ENCODE measurements at places on chromosomes 1 and 21. TPM values are rescaled to one million over a fixed set of nuclear protein-coding genes. Genes with fewer than 3 reads are reported as not detected.

GRCh38 chr1:19353596-19353995, 41.5 kb downstream of the SLC66A1 start:
- no peak for DNase-seq

DNA sequence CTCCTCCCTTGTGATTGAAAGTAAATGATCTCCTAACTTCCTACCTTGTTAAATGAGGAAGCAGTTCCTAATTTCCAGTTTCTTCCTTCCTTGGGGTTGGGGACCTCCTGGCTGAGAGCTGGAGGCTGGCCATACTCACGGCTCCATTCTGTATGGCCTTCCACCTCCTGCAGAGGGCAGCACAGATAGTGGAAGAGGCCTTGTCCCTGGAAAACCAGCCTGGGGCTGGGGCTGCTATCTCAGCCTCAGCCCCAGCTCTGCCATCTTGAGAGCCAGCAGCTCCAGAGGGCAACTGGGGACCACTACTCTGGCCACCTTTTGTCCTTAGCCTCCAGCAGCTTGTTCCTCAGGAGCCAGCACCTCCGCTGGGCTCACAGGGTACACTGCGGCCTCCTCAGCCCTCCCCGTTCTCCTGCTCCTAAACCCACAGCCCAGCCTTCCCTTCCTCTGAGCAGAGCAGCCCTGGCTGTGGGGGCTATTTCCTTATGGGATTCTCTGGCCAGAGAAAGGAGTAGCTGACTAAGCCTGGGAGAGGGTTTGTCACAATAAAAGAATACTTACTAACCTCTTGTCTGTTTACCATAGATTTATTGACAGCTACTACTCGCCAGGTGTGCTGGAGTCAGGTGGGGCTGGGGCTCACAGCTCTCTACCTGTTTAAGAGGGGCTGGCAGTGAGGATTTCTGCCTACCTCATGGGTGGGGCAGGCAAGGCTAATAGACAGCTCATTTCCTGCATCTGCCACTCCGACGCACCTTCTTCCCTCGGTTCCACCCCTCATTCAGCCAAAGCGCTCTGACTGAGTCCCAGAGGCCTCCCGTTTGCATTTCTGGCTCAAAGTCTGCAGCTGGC, 6.3 kb downstream of the TMEM234 start:
- peak; percentile 50 for DNase-seq

DNA sequence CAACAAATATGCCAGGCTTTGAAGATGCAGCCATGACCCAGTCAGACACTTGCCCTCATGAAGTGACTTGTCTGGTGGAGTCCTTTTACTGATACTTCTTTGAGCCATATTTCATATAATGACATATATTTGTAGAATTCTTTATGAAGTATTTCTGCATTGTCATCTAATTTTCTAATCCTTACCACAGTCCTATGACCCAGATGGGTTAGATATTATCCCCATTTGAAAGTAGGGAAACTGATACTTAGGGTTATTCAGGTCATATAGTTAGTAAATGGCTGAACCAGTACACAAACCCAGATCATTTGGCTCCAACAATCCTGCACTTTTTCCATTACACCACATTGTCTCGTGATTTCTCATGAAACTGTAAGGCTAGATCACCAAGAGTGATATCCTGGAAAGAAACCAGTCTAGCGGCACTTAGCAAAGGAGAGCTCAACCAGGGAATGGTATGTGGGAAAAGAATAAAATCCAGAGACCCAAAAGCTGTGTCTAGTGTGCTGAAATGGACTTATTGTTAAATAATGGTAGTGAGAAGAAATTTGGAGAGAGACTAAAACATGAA, 49.6 kb downstream of the ZFYVE9 start:
- DNase-seq, result no peak

GPR161 gene
- 5.6 TPM for total RNA-seq

DNA sequence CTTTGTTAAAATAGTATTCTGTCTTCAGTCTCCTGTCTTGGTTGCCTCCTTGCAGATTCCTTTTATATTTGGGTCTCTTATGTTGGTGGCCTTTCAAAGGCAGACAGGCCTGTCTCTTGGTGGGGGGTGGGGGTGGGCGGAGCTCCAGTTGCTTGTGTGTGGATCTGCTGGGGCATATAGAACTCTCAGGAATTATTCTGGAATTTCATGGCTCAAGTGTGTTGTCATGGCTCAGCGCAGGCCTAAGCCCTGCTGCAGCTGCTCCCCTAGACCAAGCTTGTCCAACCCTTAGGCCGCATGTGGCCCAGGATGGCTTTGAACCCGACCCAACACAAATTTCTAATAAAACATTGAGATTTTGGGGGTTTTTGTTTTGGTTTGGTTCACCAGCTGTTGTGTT, 8.0 kb downstream of the C1orf35 start:
- DNase-seq, result no peak

HSD17B7 gene
- total RNA-seq, result 20.0 TPM

- no peak for DNase-seq
Observed at GRCh38 chr1:98975113-98975512, 29.5 kb downstream of the PLPPR5 start.

SLC22A15 gene
- total RNA-seq, result not detected

NBPF3 gene
- 7.5 TPM for total RNA-seq

HTR1D gene
- 0.07 TPM for total RNA-seq

DNA sequence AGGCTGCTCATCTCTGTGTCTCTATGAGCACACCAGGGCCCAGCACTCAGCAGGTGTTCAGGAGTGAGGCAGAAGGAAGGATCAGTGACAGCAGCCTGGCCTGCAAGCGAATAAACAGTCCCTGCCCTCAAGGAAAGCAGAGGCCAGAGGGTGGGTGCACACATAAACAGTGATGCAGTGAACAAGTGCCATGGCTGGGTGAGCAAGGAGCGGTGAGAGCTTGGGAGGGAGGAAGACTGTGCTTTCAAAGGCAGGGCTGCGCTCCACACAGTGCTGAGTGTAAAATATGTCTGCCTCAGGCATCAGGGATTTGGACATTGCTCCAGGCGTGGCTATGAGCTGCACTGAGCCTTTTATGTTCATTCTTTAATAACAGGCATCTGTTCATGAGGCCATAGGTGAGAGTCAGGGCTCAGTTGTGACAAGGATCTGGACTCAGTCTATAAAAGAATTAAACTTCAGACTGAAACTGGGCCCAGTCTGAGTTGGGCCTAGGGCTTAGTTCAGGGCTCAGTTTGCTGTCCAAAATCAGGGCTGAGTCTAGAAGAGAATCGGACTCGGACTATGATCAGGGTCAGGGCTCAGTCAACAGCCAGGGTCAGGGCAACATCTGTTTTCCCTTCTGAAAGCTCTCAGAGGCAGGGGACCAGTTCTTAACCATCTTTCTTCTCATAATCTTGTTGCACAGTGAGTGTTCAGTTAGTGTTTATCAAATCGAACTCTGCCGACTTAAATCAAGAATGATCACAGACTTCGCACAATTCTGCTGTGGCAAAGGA, 213.7 kb downstream of the FOXD2 start:
- no peak for DNase-seq

DNA sequence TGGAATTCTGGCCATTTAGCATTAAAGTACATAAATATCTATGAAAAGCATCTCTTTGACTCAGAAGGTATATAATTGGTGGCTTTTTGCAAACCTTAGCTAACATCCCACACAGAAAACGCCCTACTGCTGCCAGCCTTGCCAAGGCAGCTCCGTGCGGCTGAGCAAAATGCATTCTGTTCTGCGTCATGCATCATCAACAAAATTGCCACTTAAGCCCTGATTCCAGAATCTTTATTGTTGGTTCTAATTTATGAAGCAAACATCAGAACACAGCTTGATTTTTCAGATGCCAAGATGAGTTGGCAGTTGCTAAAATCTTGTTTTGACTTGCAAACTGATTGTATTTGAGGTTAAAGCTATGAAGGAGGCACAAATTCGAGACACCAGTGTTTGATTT, 314.9 kb upstream of the DEPDC1 start:
- DNase-seq, result no peak

GRCh38 chr1:53324728-53325297, 3.1 kb downstream of the LRP8 start:
- no peak for DNase-seq

COL24A1 gene
- total RNA-seq, result not detected

DNA sequence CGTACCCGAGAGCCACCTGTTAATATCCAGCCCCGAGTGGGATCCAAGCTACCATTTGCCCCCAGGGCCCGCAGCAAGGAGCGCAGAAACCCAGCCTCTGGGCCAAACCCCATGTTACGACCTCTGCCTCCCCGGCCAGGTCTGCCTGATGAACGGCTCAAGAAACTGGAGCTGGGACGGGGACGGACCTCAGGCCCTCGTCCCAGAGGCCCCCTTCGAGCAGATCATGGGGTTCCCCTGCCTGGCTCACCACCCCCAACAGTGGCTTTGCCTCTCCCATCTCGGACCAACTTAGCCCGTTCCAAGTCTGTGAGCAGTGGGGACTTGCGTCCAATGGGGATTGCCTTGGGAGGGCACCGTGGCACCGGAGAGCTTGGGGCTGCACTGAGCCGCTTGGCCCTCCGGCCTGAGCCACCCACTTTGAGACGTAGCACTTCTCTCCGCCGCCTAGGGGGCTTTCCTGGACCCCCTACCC, 1.4 kb downstream of the USP21 start:
- DNase-seq, result no peak

MATN1 gene
- total RNA-seq, result not detected

AGMAT gene
- 2.6 TPM for total RNA-seq

DNA sequence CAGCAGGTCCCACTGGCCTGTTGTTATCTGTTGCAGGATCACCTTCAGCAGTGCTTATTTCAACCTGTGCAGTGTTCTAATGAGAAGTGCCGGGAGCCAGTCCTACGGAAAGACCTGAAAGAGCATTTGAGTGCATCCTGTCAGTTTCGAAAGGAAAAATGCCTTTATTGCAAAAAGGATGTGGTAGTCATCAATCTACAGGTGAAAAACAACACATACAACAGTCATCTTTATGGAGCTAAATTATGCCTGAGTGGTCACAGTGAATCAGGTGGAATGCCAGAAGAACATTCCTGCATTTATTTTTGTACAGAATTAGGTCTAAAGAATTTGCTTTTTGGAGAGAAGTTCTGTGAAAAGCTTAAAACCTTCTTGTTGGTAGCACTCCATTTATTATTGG, 33.2 kb downstream of the TRAF5 start:
- no peak for DNase-seq

DNA sequence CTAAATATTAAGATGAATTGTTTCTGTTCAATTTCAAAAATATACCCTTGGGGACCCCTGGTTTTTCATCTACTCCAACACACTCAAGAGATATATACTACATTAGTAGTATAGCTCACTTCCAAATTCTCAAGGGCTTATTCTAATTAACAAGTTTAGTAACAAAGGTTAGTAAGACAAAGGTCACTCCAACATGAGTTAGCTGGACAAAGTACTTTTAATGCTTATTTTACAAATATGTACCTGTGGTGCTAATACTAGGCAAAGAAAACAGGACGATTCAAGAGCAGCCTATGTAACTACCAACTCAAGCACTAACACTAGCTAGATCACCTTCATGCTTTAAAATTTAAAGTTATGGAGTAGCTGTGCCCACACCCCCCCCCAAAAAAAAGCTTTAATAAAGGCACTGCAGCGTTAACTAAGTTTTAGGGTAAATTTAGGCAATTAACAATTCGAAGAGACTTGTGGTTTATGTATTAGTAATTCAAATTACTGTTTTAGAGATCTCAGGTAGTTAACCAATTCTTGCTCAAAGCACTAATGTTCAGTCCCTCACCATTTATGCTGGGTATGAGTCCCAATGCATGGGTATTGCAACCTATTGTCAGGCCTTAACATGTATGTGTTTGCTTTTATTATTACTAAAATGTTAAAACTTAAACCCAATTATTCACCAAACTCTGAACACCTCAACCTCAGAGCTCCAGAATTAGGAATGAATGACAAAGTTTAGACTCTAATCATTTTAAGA, 14.1 kb downstream of the HNRNPU start:
- no peak for DNase-seq

FAM78B gene
- not detected for total RNA-seq

DNA sequence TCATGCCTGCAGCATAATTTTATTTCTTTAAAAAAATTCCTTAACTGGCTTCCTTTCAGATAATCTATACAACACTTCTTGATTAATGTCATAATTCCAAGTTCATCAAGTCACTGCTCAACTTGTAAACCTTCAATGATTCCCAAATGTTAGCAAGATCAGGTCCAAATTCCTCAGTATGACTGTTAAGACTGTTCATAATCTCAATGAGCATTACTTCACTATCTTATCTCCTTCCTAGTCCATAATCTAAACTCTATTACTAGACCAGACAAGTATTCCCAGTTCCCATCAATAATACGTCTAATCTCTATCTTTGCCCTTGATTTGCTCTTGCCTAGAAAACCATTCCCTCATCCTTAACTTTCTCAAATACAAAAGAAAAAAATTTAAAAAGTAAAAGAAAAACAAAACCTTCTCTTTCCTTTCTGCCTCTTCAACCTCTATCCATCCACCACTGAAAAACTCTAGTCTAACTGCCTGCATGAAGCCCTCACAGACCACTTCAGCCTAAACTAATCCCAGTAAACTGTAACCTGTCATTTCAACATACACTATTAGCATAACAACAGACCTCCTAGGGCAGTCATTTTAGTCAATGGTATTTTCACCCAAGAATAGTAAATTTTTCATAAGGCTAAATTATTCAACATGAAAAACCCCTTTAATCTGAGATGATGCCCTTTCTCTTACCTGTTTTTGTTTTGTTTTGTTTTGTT, 15.5 kb downstream of the LUZP1 start:
- no peak for DNase-seq

MTMR11 gene
- total RNA-seq, result 7.8 TPM

DNA sequence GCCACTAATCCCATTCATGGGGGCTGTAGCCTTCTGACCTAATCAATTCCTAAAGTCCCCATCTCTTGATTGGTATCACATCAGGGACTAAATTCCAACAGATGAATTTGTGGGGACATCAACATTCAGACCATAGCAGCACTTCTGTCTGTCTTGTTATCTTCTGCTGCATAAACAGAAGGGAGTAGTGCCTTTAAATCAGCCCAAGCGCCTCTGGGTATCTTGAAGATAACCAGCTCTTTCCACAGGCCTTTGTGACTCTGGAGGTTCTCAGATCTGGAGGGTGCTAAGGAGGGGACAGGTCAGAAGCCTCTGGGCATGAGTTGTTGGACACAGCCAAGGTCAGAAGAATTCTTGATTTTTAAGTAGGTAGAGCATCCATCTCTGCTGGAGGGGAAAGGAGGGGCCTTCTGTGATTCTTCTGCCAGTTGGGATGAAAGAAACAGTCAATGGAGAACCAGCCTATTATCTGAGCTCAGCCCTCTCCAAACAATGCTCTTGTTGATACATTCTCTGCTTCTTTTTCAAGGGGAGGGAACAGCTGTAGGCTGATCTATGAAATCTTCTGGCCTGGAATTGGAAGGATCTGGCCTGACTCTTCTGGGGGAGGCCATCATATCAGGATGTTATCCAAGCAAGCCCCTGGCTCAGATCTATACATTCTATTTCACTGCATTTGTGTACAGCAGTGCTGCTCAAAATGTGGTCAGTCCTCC, 31.3 kb upstream of the LRIG2 start:
- DNase-seq, result no peak

- no peak for DNase-seq
Observed at GRCh38 chr21:40278345-40278744, 411.1 kb downstream of the PCP4 start.

CYYR1 gene
- not detected for total RNA-seq

IGSF3 gene
- 8.5 TPM for total RNA-seq

SYT6 gene
- not detected for total RNA-seq

- DNase-seq, result peak; percentile 53
Observed at GRCh38 chr1:197614916-197615692, 160.2 kb downstream of the DENND1B start.

- DNase-seq, result no peak
Observed at GRCh38 chr1:65489481-65489880, 69.0 kb downstream of the LEPR start.
